Activated CD8-positive, alpha-beta memory T cell treated with anti-CD3 and anti-CD28 coated beads for 24 hours (primary cell): ENCODE measurements at places on chromosomes 1 and 21.

DNA sequence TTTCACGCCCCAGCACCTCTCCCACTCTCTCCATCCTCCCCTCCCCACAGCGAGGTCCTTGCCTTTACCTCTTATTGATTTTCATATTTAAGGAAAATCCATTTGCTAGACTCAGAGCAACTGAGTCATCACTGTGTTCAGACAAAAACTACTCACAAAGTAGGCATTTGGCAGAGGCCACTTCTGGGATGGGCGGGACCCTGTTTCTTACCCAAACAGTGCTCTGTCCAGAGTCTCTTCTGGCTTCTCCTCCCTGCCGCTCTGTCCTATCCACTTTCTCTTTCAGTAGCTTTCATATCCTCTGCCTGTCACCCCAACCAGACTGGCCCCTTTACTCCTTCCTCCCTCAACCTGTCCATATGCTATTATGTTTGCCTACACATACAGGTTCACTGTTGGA is 2.4 kb upstream of the NAV1 start:
- no peak for DNase-seq

- DNase-seq, result no peak
These were observed 51.8 kb downstream of the MAGI3 start for GRCh38 chr1:113442131-113442530.

- DNase-seq, result no peak
These were observed 98.8 kb downstream of the MTR start for GRCh38 chr1:236893626-236894545.

DNA sequence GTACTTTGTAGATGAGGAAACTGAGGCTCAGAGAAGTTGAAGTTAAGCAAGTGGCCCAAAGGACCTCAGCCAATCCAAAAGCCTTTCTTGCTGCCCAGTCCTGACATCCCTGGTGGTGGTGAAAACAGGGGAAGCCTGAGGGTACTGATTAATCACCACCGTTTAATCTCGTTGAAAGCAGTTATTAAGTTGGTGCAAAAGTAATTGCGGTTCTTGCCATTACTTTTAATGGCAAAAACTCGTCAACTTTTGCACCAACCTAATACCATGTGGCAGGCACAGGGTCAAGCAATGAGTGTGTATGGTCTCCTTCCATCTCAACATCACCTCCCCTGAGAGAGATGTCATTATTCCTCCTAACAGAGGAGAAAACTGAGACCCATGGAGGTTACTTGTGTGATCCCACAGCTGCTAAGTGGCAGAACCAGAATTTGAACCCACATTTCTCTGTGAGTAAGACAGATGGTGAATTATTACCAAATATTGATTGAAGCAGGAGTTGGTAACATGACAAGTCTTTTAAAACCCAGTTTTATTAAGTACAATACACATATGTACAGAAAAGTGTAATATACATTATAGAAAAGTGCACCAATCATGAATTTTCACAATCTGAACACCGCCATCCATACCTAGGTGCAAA is 39.4 kb upstream of the GRHL3 start:
- peak; percentile 13 for DNase-seq

DNA sequence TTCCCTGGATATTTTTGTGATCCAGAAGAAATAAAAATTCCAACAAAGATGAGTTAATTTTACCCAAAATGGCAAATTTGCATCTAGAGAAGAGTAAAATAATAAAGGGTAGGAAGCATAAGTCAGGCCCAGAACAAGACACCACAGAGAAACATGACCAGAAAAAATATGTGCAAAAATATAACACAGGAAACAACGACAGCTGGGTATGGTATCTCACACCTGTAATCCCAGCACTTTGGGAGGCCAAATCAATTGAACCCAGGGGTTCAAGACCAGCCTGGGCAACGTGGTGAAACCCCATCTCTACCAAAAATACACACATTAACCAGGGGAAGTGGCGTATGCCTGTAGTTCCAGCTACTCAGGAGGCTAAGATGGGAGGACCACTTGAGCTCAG is 39.7 kb upstream of the SDC3 start:
- no peak for DNase-seq

DNA sequence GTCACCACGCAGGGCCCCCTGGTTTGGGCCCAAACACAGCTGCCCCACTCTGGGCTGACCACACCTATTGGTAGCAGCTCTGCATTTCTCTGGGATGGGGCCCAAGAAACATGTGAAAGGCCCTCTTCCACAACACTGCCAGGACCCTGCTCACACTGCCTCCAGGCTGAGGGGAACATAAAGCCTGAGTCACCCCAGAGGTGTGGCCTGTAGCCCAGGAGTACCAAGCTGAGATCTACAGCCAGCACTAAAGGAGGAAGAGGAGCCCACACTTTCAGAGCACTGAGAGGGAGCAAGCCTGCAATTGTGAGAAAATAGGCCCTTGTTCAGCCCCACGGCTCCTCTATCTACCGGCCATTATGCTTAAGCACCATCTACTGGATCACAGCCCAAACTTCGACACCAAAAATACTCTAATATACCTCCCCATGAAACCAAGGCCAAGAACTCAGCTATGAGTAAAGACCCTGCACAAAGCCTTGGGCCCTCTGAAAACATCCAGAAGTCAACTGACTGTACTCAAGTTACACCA is 14.4 kb upstream of the OR2T10 start:
- DNase-seq, result no peak

- no peak for DNase-seq
These were observed 279.4 kb downstream of the RGS7 start for GRCh38 chr1:241077386-241078147.

DNA sequence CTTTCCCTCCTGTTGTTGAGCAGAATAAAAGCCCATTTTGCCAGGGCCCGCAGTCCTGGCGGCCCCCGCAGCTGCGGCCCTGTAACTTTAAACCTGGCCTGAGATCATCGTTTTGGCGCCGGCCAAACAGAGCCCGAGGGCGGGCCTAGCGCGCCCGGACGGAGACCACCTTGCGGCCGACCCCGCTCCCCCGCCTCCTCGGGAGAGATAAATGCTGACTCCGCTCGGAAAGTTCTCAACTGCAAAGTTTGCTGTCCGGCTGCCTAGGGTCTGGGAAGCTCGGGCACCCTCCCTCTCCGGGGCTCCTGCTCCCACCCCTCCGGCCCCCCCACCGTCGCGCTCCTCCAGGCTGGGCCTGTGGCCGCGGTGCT is at the start of gene PDPN:
Gene PDPN, plus strand, starts transcription at position 238 of the 371 bp plus-strand sequence. CDS start 202 bp downstream, outside the sequence.
- DNase-seq, result no peak

DNA sequence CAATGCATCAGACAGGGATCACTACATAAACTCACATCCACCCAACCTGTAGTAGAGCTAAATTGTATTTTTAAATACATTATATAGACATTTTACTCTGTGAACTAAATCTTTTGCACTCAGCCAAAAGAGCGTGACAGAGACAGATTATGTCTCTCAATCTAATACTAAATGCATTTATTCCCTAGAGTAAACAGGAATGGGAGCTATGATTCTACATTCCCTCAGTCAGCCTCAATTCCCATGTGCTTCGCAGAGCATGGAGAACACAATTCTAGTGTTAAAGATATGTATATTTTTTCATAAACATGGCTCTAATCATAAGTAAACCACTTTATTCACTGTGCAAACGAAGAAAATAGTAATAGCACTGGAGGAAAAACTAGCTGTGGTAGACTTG is 16.5 kb downstream of the PIGK start:
- DNase-seq, result no peak

DNA sequence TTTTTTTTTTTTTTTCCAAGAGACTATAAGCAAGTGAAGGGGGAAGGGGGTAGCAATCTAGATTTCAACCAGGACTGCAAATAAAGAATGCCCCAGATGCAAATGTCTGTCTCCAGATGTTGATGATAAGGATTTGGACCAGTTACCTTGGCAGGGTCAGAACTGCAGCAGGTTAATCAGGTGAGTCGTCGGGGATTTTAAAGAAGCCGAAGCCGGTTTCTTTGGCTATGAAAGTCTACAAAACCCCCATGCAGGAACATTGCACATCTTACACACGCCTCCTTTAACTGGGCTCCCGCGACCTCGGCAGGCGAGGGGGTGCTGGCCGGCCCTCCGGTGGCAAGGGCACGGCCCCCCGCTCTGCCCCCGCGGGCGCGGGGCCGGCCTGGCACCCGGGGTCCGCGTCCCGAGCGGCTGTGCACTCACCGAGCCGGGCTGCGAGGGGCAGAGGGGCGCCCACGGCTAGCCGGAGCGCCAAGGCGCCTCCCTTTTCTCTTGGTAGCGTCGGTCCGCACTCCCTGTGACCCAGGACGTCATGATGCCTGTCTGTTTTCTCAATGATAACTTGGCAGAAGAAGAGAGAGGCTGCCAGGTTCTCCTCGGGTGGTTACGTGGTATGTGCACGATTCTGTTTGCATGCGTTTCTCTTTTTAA is 366.3 kb upstream of the ESRRG start:
- no peak for DNase-seq

DNA sequence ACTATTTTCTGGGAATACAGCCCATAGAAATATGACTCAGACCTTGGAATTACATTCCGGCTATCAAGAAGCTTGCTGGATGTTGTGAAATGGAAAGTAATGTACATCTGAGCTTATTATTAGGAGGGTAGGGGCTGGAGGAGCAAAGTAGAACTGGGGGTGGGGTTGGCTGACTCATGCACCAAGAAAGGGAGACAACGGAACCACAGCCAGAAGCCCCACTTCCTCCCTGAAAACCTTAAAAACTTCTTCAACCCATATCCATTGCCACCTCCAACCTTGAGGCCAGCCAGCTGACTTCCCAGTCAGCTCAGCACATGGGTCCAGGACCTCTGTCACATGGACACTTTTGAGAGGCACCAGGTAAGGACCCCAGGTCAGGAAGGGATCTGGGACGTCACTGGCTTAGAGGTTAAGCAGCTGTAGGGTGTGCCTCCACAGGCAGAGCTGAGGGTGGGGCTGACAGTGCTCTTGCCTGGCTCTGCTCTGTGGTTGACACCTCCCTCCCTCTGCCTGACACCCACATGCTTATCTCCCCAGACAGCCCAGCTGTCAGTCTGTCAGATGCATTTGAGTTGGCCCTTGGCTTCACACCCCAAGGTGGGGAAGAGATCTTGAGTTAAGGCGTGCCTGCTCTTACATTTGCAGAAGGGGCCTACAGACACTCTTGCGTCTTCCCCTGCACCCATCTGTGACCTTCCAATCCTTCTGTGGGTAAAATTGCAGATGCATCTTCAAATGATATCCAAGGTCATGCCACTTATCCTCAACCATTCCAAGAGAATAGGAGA is 5.7 kb upstream of the ZNF683 start:
- peak; percentile 90 for DNase-seq

DNA sequence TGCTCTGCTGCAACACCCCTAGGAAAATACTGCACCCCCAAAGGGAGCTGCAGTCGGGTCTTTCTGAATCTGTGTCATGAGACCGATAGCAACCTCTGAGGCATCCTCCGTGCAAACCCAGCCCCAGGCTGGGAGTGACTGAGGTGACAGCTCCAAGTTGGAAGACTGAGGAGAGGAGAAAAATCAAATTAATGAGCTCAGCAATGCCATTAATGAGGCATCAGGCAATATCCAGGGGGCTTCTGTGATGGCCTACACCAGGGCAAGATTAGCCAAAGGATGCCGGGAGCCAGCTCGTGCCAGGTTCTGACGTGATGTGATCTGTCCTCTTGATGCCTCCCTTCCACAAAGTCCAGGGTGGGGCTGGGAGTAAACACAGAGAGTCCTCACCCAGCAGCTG is 30.8 kb upstream of the PSMB2 start:
- no peak for DNase-seq

- DNase-seq, result no peak
These were observed 493.8 kb upstream of the CHRM3 start for GRCh38 chr1:238892612-238893011.

DNA sequence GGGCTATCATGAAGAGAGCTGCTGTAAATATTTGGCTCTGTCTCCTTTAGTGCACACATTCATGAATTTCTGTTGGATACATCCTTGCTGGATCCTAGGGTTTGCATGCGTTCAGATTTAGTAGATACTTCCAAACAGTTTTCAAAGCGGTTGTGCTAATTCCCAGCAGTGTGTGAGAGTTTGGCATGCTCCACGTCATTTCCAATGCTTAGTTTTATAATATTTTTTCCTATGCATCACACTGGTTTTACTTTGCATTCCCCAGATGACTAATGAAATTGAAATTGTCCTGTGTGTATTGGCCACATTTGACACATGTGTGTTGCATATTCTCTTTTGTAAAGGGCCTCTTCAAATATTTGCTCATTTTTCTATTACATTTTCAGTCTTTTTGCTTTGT is 18.5 kb upstream of the AADACL3 start:
- DNase-seq, result no peak

DNA sequence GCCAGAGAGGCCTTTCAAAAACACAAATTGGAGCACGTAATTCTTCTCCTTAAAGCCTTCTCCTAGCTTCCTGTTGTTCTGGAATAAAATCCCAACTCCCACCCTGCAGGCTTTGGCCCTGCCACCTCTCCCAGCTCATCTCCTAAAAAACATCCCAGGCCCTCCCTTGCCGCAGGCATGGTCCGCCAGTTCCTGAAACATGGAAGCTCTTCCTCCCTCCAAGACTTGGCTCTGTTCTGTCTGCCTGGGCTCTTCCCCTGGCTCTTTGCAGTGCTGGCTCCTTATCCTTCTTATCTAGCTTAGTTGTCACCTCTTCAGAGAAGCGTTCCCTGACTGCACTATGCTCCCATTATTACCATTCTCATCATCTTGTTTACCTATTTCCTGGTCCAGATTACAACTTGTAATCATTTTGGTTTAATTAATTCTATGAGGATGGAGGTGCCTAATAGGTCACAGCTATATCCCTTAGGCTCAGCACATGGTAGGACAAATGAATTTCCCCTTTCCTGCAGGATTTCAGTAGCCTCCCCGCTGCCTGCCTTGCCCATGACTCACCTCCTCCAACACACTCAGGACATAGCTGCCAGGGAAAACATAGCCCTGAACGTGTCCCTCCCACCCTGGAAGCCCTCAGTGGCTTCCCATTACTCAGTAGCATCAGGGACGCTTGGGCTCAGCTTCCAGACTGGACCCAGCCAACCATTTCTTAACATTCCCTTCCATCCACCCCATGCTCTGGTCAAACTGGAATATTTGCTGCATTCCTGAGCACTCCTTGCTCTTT is 15.7 kb upstream of the IGSF21 start:
- no peak for DNase-seq

DNA sequence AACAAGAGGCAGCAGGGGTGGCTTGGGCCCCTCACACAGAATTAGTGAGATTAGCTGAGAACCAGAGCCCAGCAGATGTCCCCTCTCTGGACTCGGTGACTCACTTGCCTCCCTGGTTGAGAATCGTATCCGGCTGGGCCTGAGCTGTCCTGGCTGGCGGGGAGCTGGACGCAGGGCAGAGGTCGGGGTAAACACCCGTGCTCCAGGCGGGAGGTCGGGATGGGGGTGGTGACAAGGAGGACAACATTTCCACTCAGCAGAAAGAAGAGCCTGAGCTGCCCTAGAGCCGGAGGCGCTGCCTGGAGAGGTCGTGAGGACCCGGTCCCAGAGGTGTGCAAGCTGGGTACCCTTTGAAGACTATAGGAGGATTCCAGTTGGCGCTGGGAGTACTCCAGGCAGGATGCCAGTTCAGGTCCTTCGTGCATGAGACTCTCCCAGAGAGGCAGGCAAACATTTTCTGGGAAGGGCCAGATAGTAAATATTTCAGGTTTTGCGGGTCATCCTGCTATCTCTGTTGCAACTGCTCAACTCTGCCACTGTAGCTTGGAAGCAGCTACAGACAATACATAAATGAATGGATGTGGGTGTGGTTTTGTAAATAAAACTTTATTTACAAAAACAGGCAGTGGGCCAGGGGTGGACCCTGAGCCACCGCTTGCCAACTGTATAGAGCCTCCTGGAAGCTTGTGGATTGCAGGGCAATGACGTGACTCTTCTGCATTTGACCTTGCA is 116.8 kb upstream of the WNT4 start:
- no peak for DNase-seq
